ENCODE measurements at places on chromosomes 2 and 18. TPM values are rescaled to one million over a fixed set of nuclear protein-coding genes. Genes with fewer than 3 reads are reported as not detected.

DNA sequence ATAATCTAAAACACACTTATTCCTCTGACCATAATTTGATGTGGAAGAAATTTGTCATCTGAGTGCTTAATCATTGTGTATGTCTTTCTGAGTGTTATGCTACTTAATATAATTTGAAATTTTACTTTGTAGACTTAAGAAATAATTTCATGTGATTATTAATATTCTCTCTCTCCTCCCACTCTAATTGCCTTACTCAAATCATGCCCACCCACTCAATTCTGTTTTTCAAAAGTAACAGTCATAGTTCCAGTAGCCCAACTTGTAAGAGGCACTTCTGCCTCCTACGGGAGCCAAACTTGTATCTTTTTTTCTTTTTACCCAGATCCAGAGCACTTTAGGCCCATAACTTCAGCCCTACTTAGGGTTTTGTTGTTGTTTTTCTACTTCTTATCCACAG, 18.5 kb upstream of the KYNU start:
- no peak for DNase-seq

Gene VIL1
- total RNA-seq = not detected

- DNase-seq = no peak
Measured at GRCh38 chr2:166671801-166672200, 177.8 kb upstream of the SCN7A start.

Gene ALPG
- not detected for total RNA-seq

Gene C2orf81
- 10.3 TPM for total RNA-seq

DNA sequence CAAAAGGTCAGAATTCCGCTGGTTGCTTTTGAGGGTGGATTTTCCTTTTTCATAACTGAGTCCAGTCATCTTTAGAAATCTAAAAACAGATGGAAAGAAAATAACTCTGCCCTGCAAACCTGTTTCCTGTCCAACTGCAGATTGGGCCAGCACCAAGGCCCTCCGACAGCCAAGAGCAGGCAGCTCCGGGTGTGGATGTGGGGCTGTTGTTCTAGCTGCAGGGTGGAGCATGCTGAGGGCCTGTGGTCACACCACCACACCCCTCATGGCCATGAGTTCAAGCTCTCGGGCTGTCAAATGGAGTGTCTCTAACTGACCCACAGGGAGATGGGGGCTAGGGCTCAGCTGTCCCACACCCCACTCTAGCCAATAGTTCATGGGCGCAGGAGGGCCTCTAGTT, 69.3 kb upstream of the BZW1 start:
- peak; percentile 91 for DNase-seq

GRCh38 chr2:154537843-154538450, 160.5 kb upstream of the KCNJ3 start:
- no peak for DNase-seq

DNA sequence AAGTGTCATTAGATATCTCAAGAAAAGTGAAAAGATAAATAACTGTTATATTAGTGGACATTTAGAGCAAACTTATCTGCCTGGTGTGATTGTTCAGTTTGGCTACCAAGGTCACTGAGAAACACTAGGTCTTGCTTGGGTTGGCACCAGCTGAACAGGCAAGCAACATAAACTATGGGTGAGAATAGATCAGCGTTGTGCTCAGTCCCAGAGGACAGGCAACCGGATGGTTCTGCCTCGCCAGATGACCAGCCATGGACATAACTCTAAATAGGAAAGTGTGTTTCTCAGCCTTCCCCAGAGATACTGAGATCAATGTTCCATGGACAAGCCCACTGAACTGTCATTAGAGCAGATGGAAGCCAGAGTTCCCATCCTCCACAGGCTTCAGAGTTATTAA, 203.4 kb upstream of the VRK2 start:
- DNase-seq = no peak

Gene NAT8
- total RNA-seq = not detected

DNA sequence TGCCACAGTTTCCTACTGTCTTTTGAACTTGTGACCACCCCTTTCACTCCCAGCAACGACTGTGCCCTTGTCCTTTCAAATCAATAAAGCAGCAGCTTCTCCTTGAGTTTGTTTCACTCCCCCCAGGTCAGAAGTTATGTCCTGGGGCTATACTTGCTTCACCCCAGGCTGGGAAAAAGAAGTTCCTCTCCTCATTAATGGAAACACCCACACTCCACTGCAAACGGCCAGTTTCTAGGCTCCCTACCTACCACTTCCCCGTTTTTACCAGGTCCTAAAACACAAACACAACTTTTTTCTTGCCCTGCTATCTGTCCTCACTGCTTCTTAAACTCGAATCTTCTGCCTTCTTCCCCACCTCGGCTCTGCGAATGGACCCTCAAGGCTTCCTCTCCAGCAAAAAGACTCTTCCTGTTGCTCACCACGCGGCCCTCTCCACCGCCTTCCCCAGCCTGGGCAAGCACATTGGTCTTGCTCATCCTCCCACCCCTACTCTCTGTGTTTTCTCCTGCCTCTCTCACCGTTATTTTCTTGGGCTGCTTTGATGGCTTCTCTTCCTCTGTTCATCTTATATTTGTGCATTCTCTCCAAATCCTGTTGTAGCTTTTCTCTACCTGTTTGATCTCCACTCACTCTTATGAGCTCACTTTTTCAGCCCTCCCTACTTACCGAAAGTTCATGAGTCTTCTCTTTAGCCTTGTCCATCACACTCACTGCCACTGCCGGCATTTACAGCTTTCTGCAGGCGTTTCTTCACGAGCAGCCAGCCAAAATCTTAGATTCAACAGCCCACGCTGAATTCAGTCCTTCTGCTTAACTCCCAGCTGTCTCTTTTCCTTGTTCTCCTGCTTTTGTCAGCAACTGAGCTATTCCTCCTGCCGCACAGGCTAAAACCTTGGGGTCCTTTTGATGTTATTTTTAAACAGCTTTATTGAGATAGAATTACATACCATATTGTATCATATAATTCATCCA, 7.0 kb upstream of the SP5 start:
- DNase-seq = no peak

Gene KHK
- 0.85 TPM for total RNA-seq

Measured in ascending aorta (tissue), 2 donors.